Natural killer cell treated with Interleukin-12 subunit alpha and Interleukin-12 subunit beta and Interleukin-15 and Interleukin-18, amount 100 ng/mL, for 72 hours (primary cell): ENCODE measurements at places on chromosomes 2 and 18. TPM values are rescaled to one million over a fixed set of nuclear protein-coding genes. Genes with fewer than 3 reads are reported as not detected.

Gene EGR4
- total RNA-seq = not detected

Gene MEP1B
- total RNA-seq = 0.19 TPM

Gene ATP8B1
- total RNA-seq = not detected

Gene FBXO11
- total RNA-seq = 48.4 TPM

Gene SDC1
- total RNA-seq = not detected

Gene CCDC74B
- 1.7 TPM for total RNA-seq

Gene PTH2R
- not detected for total RNA-seq

Gene EVA1A
- not detected for total RNA-seq

Gene TTC21B
- 19.5 TPM for total RNA-seq

Gene DYNC2LI1
- total RNA-seq = 3.7 TPM

Gene MRPL19
- 39.1 TPM for total RNA-seq

Gene ARHGAP25
- total RNA-seq = 170 TPM

Gene GAL3ST2
- 0.83 TPM for total RNA-seq

- DNase-seq = no peak
These were observed 679.5 kb downstream of the KCNJ3 start for GRCh38 chr2:155377931-155378444.

DNA sequence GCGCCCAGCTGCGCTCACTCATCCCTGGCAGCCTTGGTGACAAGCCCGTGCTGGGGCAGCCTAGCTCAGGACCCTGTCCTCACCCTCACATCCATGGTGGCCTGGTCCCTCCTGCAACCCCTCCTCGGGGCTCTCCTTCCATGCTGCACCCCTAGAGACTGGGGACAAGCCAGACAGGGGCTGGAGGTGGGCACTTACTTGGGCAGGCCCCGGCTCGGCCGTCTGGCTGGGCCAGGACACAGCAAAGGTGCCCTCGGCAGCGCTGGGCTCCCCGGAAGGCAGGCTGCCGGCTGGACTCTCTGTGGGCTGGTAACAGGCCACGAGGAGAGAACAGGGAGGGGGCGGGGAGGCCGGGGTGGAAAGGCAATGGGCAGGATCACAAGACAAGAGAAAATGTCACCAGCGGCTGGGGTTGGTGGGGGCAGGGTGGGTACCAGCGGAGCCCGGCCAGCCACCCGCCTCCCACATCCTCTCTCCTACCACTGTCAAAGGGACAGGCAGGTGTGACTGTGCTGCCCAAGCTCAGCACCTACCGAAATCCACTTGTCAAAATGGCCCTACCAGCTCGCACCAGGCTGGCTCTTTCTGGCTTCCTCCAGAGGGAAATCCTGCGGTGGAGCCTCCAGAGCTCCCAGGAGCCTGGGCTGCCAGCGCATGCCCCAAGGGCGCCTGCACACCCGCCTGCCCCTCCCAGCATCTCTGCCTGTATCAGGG lies 54.7 kb downstream of the BIN1 start:
- no peak for DNase-seq

DNA sequence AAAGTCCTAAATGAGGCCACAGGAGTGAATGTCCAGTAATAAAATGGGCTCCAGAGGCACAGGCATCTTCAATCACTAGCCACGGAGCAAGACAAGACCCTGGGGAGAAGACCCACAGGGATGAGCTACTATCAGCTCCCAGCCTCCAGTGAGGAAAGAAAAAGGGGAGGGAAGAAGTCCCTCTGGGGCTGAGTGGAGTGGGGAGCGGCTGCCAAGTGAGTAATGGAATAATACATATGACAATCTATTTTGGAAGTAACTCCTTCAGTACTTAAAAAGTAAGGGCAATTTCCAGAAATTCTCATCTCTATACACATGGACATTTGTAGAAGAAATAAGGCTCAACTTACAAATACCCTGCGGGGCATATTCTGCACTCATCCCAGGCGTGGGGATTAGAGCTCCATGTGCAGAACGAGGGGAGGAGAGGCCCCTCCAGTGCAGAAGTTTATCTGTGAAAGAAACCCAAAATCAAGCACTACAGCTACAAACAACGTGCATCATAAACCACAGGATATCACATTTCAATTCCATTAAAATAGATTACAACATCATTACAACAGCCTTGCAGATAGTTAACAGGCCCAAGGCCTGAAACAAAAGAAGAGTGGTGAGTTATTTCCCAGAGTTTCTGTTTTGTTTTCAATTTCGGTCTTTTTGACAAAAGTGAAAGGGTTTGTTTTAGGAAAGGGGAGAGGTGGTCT lies 84.9 kb downstream of the BCL11A start:
- no peak for DNase-seq

DNA sequence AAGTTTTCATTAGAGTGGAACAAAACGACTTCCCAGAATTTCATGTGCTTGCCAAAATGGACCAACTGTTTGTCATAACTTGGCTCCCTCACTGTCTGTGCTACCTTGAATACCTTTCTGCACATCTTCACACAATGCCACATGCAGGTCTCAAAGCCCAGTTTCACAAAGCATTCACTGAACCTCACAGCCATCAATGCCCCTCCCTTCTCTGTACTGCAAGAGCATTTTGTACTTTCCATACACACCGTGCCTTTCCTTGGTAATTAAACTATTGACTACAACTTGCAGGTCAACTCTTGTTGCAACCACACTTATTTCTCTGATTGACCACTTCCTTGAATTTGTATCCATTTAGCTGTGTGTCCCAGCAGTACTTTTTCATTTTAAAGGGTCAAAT lies 50.5 kb downstream of the PAX3 start:
- DNase-seq = no peak

GRCh38 chr18:64972545-64972944 lies 778.3 kb upstream of the CDH7 start:
- no peak for DNase-seq

GRCh38 chr2:39275016-39275415 lies 31.2 kb upstream of the CDKL4 start:
- no peak for DNase-seq

DNA sequence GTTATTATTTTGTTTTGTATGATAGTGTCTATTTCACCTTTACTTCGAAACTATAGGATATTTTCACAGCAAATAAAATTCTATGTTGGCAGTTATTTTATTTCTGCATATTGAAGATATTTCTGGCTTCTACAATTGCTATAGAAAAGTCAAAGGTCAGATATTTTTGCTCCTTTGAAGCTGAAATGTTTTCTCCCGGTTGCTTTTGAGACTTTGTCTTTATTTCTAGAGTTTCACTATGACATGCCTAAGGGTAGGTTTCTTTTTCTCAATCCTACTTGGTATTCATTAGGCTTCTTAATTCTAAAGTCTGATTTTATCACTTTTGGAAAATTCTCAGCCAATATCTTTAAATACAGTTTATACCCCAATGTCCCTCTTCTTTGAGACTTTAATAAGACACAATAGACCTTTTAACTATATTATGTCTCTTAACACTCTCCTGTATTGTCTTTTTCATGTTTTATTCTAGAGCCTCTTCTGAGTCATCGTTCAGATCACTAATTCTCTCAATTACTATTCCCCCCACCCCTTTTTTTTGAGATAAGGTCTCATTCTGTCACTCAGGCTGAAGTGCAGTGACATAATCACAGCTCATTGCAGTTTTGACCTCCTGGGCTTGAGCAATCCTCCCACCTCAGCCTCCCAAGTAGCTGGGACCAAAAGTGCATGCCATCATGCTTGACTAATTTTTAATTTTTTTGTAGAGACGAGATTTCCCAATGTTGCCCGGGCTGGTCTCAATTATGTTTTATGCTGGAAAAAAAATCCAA lies 50.5 kb downstream of the USP37 start:
- DNase-seq = no peak

- DNase-seq = no peak
These were observed 66.4 kb downstream of the GALR1 start for GRCh38 chr18:77316008-77316407.

GRCh38 chr18:79424880-79425568 lies 29.3 kb downstream of the NFATC1 start:
- DNase-seq = no peak

DNA sequence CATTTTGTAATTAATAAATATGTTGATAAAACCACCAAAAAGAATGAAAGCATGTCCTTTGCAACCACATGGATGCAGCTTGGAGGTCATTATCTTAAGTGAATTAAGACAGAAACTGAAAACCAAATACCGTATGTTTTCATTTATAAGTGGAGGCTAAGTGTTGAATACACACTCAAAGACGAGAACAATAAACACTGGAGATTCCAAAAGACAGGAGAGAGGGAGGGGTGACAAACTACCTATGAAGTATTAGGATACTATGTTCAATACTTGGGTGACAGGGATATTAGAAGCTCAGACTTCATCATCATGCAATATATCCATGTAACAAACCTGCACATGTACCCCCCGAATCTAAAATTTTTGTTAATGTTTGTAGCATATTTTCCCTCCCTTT lies 7.0 kb downstream of the ERLEC1 start:
- DNase-seq = no peak

DNA sequence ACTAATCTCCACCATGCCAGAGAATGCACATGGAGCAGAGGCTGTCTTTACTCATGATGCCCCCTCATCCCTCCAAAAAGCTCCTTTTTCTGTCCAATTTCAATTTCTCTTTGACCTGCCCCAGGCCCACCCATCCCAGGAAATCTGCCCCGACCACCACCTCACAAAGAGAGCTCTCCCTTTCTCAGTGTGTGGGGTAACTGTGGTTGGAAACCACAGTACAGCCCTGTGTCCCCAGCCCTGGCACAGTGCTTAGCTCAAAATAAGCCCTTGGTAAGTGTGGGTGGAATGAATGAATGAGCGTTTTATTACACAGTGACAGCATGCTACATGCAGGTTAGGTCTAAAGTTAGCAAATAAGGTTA lies 43.7 kb upstream of the CAB39 start:
- no peak for DNase-seq

- DNase-seq = no peak
These were observed 12.5 kb downstream of the NMS start for GRCh38 chr2:100482741-100483140.

- DNase-seq = no peak
These were observed 750.2 kb upstream of the FANCL start for GRCh38 chr2:58991357-58991756.

DNA sequence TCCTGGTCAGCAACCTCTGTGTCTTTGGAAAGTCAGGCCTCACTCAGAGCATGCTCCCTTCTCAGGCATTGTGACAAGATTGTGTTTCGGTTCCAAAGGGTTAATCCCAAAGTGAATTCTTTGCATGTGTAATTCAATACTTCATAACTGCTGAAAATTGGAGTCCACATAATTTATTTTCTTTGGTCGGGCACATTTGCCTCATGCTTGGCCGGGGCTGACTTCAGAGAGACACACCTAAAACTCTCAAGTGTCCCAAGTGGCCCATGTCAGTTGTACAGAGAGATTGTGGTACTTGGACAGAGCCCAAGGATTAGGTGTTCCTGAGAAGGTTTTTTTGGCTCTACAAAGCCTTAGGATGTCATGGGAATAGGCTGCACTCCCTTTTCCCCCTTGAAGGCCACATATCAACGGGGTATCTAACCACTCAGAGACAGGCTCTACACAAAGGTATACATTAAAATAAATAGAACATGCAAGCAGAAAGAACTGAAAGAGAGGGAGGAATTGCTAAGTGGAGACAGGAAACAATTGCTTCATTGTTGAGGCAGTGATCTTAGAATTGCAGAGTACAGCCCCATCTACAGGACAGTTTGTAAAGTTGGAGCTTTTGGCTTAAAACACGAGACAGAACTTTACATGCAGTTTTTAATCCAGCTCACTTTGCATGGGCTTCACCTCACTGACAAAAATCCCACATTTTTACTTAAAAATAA lies 1232.3 kb upstream of the ZEB2 start:
- no peak for DNase-seq

- DNase-seq = no peak
These were observed 207.0 kb downstream of the RAB3GAP1 start for GRCh38 chr2:135259123-135259522.

DNA sequence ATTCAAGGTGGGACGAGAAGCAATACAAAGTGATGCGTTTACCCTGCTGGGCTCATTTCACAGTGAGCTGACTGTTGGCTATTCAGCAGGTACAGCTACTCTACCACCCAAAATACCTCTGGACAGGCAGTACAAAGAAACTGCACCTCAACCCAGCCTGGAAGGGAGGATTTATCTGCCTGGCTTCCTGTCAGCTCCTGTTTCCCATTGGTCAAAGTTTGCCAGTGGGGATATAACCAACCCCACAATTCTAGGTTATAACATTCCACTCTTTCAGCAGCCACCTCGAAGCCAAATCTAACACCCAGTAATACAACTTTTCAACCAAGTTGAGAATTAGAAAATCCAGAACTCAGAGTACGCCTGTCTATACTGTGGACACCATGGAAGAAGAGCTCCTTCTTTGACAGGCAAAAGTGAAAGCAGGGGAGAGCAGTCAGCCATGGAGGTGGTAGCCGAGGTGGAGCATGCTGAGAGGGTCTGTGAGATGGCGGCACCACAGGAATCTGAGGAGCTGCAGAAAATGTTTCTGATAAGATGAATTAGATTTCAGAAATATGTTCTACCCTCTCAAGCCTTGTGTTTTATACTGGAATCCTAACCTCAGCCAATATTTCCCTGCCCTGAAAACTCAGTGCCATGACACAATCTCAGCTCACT lies 10.8 kb downstream of the DUSP19 start:
- DNase-seq = no peak

GRCh38 chr2:207759890-207760289 lies 9.8 kb downstream of the FZD5 start:
- DNase-seq = no peak

- DNase-seq = no peak
These were observed 5.4 kb downstream of the MARS2 start for GRCh38 chr2:197710424-197711042.

GRCh38 chr2:142650601-142651000 lies 226.9 kb upstream of the KYNU start:
- no peak for DNase-seq

DNA sequence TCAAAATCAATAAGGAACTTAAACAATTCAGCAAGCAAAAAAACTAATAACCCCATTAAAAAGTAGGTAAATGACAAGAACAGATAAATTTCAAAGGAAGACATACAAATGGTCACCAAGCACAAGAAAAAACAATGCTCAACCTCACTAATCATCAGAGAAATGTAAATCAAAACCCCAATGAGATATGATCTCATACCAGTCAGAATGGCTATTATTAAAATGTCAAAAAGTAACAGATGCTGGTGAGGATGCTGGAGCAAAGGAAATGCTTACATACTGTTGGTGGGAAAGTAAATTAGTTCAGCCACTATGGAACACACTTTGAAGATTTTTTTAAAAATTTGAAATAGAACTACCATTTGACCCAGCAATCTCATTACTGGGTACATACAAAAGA lies 538.0 kb downstream of the TMX3 start:
- DNase-seq = no peak

DNA sequence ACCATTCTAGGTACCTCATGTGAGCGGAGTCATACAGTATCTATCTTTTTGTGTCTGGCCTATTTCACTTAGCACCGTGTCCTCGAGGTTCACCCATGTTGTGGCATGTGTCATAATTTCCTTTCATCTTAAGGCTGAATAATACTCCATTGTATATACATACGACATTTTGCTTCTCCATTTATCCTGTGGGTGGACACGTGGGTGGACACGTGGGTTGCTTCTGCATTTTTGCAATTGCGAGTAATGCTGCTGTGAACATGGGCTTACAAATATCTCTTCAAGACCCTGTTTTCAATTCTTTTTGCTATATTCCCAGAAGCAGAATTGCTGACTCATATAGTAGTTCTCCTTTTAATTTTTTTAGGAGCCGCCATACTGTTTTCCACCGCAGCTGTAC lies 243.6 kb upstream of the EPAS1 start:
- no peak for DNase-seq

- no peak for DNase-seq
These were observed 350.3 kb upstream of the HS6ST1 start for GRCh38 chr2:128668946-128669345.

GRCh38 chr2:193502363-193503035 lies 1307.8 kb upstream of the TMEFF2 start:
- DNase-seq = no peak
